Non-pigmented ciliary epithelial cell (primary cell): ENCODE measurements at places on chromosomes 11 and 22.

- DNase-seq = no peak
Measured at GRCh38 chr11:24642648-24643047, 145.8 kb downstream of the LUZP2 start.

DNA sequence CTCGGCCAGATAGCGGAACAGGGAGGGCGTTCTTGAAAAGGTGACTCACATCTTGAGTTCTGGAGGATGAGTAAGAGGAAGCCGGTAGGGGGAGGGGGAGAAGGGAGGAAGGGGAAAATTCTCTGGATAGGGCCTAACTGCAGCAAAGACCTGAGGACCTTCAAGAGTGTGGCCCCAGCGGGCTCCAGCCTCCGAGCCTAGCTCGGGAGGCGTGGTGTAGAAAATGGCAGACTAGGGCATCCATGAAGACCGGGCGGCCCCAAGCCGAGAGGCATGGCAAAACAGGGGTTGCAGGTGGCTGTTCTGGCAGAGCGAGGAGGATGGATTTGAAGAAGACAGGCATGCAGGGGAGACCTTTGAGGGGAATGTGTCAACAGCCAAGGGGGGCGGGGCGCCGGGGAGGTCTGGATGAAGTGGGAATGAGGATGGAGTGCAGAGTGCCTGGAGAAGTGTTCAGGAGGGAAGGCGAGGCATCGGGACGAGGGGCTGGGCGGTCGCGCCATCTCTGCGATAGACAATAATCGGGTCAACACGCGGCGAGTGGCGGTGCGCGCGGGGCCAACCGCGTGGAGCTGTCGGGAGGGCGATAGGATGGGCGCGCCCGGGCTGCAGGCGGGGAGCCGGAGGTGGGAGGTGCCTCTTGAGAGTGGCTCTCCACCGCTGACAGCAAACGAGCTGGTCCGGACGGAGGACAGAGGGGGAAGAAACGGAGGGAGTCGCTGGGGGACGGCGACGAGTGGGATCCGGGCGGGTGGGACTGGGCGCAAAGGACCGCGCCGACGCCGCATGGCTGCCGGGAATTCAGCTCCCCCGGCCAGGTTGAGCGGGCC lies 40.0 kb upstream of the CREB3L1 start:
- peak; percentile 69 for DNase-seq

GRCh38 chr22:49628391-49629260 lies 199.0 kb downstream of the BRD1 start:
- no peak for DNase-seq

DNA sequence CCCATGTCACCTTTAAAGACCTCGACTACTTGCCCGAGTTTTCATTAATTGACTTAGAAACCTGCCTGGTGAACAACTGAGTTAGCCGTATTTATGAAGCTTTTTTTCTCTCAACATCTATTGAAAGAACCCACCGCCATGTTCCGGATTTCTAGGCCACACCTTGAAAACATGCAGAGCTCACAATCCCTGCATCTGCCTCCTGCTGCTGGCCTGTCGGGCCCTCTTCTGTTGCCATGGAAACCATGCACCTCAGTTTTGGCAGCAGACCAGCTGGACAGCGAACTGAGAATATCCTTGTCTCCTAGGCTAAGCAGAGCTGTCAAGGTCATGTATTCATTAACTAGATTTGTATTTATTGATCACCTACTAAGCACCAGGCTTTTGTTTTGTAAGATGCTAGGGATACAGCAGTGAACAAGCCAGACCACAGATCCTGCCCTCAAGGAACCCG lies 4.3 kb upstream of the PATZ1 start:
- DNase-seq = no peak

DNA sequence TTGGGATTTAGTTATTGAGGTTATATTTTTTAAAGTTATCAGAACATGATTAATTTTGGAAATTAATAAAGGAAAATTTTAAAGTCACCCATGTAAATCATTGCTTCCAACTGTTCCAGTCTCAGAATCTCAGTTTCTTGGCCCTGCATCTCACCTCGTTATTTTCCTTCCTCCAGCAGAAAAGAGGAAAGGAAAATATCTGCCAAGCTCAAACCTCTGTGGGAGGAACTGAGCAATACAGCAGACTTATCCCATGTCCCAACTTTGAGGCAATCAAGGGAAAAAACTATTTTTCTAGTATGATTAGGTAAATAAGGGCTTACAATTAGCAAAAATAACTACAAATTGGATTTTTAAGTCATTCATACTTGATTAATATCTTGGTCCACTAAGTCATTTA lies 30.1 kb downstream of the ELMOD1 start:
- no peak for DNase-seq

GRCh38 chr22:46102752-46103151 lies 47.6 kb upstream of the PPARA start:
- no peak for DNase-seq

DNA sequence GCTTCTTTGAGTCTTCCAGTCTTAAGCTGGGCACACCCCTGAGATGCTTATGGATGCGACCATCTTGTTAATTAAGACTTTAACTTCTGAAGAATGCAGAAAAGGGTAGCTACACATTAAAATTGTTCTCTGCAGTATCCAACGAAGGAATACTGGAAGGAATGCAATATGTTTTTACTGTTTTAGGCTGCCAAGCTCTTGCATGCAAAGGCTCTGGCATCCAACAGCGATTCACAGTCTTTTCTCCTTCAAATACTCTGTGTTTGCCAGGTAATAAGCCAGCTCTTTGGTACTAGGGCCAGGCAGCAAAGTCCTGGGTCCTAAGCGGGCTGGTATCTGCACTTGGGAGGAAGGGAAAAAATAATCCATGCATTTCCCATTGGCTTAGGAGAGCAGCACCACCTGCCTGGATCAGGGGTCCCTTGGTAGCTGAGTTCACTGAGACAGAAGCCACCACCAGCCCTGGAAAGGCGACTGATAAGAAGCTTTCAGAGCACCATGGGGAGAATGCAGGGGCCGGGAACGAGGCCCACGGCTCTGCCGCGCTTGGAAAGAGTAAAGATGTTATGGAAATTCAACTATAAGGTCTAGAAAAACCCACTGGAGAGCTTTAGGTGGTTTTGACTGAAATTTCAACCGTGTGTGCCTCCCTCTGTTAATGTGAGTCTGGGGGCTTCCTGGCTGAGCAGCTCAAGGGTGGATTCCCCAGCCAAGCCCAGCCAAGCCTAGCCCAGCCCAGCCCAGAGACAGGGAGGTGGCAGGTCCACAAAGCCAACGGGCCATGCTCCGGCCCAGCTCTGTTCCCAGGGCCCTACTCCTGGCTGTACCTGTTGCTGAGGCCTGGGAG lies 67.0 kb upstream of the CCND1 start:
- no peak for DNase-seq

GRCh38 chr11:74169738-74170458 lies 904 bp downstream of the C2CD3 start:
- no peak for DNase-seq

GRCh38 chr22:23840026-23840425 lies 1.2 kb upstream of the DERL3 start:
- DNase-seq = no peak

- DNase-seq = no peak
Measured at GRCh38 chr11:130486391-130486836, 38.0 kb downstream of the ADAMTS15 start.

GRCh38 chr11:48003926-48004325 lies 23.6 kb downstream of the PTPRJ start:
- no peak for DNase-seq

GRCh38 chr11:17463546-17464174 lies 13.0 kb downstream of the ABCC8 start:
- DNase-seq = no peak

- no peak for DNase-seq
Measured at GRCh38 chr11:3764266-3764665, 33.1 kb downstream of the NUP98 start.

GRCh38 chr11:128789497-128790150 lies 77.5 kb downstream of the KCNJ1 start:
- no peak for DNase-seq

- DNase-seq = no peak
Measured at GRCh38 chr22:26436903-26437515, 7.9 kb downstream of the ASPHD2 start.

DNA sequence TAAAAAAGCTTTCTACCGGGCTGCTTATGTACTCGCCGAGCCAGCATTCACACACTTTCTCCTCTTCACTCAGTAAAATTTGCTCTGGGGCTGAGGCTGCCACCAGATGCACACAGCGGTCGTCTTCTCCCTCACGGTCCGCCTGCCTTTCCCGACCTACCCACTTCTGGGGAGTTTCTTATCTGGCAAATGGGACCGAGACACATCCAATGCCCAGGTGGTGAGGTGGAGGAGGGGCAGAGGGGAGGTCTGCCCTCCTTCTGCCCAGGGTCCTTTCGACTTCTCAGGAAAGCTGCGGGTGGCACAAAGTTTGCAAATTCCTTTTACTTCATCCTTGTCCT lies 43.9 kb downstream of the GRIK4 start:
- no peak for DNase-seq

DNA sequence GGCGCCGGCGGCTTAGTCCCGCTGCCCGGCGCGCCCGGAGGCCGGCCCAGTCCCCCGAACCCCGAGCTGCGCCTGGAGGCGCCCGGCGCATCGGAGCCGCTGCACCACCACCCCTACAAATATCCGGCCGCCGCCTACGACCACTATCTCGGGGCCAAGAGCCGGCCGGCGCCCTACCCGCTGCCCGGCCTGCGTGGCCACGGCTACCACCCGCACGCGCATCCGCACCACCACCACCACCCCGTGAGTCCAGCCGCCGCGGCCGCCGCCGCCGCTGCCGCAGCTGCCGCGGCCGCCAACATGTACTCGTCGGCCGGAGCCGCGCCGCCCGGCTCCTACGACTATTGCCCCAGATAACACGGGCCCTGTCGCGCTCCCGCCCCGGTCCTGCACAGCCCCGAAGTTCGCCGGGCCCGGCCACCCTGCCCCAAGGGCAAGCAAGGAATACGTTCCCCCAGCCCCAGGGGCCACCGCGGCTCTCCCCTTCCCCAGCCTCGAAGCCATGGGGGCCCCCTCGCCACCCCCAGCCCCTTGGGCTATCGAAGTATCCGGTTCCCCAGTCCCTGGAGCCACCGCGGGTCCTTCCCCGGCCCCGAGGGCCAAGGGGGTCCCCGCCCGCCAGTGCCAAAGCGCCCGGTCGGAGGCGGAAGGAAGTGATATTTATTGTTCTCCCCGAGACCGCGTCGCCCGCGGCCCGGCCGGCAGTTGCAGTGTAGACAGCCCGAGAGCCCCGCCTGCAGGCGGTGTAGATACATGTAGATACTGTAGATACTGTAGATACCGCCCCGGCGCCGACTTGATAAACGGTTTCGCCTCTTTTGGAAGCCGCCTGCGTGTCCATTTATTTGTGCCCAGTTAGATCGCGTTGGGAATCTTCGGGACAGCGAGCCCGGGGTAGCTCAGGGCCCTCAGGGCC lies 6.2 kb downstream of the TBX1 start:
- DNase-seq = no peak

- no peak for DNase-seq
Measured at GRCh38 chr11:107140983-107141382, 122.7 kb upstream of the GUCY1A2 start.

GRCh38 chr22:33451866-33452469 lies 393.8 kb upstream of the SYN3 start:
- DNase-seq = no peak

- DNase-seq = no peak
Measured at GRCh38 chr11:46874586-46874985, 28.5 kb upstream of the CKAP5 start.

DNA sequence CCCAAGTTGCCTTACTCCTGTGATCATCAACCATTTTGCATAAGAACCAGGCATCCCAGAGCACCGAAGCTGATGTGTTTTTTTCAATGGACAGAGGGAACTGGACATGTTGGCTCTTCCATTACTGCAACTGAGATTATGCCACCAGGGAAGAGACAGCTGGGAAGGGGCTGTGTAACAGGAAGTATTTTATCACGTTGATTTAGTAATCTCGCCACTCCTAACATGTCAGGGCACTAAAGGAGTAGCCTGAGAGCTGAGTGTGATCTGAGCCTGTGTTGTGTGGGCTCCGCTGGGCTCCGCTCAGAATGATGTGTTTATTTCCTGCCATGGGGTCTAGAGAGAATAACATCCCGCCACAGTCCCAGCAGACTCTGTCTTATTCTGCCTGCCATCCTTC lies 165.4 kb downstream of the GRIK4 start:
- DNase-seq = no peak

DNA sequence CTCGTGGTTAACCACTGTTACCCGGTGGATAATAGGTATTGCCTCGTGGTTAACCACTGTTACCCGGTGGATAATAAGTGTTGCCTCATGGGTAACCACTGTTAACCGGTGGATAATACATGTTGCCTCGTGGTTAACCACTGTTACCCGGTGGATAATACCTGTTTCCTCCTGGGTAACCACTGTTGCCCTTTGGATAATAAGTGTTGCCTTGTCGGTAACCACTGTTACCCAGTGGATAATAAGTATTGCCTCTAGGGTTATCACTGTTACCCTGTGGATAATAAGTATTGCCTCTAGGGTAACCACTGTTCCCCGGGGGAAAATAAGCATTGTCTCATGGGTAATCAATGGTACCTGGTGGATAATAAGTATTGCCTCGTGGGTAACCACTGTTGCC lies 15.0 kb upstream of the NXPE4 start:
- no peak for DNase-seq

GRCh38 chr11:75351541-75351790 lies at the start of gene ARRB1:
Gene ARRB1 (minus strand): TSS chr11:75351661. CDS start chr11:75351607, 54 bp downstream.
- DNase-seq = no peak

GRCh38 chr11:72996959-72997358 lies 145.2 kb downstream of the FCHSD2 start:
- DNase-seq = no peak

DNA sequence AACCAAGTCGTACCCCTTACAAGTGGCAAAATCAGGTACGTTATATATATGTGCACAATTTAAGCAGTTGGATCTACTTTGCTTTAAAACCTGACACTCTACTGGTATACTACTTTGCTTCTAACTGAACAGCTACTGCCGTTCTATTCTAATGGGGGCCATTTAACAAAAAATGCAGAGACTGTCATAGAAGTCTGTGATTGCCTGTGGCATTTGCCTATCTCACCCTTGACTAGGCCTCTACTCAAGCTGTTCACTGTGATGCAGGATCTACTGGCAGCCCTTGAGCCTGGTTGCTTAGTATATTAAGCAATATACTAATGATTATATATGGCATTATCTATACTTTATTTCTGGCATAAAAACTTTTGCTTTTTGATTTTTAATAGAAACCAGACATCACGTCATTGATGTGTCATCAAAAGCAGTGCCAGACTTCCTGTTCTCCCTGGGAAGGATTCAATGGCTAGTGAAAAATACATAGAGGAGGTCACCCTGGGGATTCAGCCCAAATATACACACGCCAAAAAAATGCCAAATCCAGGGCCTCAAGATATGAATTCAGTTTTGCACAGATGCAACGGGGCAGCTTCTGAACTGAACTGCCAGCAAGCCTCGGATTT lies 40.0 kb upstream of the FIBIN start:
- no peak for DNase-seq
